ENCODE measurements at places on chromosomes 16 and 17.

DNA sequence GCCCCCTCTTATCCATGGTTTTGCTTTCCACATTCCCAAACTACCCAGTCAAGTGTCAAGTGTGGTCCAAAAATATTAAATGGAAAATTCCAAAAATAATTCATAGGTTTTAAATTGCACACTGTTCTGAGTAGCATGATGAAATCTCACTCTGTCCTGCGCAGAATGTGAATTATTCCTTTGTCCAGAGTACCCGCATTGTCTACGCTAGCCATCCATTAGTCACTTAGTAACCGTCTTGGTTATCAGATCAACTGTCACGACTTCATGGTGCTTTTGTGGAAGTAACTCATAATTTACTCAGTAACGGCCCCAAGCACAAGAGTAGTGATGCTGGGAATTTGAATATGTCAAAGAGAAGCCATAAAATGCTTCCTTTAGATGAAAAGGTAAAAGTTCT, 94.9 kb downstream of the SLC39A11 start:
- DNase-seq = no peak

GRCh38 chr17:42798011-42798382, 507 bp downstream of the COA3 start:
- no peak for DNase-seq

DNA sequence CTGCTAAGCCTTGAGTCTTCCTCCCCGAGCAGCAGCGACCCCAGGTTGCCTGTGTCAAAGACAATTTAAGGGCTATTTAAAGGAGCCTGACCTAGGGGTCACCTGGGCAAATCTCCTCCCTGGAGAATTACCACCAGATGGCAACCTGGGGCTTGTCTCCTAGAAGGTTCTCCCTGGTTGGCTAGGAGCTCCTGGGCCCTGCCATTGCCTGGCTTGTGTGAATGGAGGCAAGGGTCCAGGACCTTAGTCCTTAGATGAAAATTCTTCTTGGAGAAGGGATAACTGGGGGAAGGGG, 51.3 kb upstream of the TAC4 start:
- DNase-seq = no peak

DNA sequence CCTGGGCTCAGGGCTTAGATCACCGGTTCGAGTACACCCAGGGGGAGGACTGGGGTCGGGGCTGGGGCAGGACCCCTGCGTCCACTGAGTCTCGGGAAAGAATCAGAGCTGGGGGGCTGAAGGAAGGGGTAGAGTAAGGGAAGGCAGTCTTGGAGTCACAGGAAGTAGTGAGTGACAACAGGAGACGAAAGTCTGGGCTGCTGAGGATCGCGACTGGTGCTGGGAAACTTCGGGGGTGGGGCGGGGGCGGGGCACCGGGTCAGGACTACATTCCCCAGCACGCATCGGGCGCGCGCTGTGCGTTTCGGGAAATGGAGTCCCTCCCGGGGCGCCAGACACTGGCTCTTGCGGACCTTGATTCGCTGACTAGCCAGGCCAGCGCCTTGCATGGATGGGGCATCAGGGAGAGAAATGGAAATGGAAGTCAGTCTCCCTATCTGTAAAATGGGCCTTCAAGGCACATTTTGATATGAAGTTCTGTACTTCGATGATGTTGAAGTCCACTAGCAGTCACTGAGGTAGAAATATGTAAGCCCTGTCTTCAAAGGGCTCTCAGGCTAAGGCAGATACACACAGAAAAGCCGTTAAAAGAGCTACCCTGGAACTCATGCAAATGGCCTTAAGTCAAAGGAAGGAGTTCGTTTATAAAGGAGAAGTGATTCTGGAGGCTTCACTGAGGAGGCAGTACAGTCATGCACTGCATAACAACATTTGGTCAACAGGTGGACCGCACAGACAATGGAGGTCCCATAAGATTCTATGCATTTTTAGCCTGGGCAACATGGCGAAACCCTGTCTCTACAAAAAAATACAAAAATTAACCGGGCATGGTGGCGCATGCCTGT, 697 bp downstream of the CTF1 start:
- peak; percentile 76 for DNase-seq

GRCh38 chr17:75371981-75372380, 33.5 kb downstream of the GRB2 start:
- DNase-seq = peak; percentile 27

DNA sequence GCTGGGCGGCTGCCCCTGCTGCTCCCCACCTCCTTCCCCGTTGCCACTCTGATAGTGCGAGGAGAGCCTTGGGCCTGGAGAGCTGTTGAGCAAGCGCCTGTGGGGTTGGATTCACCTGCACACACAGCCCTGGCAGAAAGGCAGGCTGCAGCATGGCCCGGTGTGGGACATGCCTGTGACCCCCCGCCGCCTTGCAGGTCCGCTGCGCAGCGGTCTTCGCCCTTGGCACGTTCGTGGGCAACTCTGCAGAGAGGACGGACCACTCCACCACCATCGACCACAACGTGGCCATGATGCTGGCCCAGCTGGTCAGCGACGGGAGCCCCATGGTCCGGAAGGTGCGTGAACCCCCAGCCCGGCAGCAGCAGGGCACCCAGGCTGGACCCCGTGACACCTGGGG, 106.8 kb upstream of the CHMP6 start:
- DNase-seq = no peak

DNA sequence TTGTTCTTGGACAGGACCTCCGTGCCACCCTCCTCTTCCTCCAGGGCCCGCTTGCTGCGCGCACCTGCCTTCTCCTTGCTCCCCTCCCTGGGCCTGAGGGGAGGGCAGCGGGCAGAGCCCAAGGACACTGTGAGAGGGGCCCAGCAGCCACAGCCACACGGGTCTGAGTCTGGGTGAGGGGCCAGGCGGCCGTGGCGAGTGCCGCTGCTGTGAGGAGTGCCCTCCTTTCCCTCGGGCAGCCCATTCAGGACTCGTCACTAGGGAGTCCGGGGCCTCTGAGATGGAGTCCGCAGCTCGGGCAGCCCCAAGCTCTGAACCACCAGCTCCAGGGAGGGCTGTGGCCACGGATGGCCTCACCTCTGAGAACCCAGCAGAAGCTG, 5.6 kb downstream of the DUS1L start:
- no peak for DNase-seq

DNA sequence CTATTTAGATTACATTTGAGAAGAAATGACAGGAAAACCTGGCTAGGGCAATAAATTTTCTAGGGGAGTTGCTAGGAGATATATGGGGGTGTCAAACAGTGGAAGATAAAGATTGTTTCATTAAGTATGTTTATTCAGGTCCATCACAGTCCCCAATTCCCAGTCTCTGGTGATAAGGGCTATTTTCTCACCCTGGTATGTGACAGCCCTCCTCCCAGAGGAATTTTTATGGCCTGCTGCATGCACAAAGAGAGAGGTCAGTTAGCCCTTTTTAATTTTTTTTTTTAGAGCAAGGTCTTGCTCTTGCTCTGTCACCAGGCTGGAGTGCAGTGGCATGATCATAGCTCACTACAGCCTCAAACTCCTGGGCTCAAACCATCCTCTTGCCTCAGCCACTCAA, 53.6 kb upstream of the ATF7IP2 start:
- DNase-seq = no peak

DNA sequence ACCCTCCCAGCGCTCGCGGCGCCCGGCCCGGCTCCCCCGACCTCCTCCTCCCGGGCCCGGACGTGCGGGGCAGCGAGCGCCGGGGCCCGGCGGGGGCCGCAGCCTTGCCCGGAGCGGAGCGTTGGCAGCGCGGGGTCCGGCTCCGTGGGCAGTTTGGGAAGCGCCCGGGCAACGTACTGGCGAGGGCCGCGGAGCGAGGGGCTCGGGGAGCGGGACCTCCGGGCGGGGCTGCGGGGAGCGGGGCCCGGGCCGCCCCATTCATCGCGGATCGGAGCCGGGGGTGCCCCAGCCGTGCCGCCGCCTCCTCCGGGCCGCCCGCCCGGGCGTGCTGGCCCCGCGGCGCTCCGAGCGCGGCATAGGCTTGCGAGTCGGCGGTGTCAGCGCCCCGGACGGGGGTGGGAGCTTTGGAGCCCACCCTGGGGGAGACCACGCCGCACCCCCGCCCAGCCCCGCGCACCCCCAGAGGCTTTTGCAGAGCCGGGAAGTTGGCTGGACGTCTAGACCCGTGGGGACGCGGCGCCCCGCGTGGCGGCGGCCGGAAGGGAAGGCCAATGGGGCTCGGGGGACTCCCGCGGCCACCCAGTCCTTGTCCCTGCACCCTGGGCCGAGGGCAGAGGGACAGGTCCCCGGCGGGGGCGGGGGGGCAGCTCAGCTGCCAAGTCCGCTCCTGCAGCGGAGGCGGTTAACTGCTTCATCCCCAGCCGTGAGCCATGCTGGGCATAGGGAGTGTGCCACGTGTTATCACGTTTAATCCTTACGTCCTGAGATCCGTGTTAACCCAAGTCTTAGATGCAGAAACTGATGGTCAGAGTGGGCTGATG, 852 bp downstream of the ZNF469 start:
- DNase-seq = no peak

GRCh38 chr16:48999044-48999443, 282.6 kb downstream of the CBLN1 start:
- no peak for DNase-seq

- DNase-seq = no peak
These were observed 73.3 kb upstream of the DHX40 start for GRCh38 chr17:59492091-59492451.

DNA sequence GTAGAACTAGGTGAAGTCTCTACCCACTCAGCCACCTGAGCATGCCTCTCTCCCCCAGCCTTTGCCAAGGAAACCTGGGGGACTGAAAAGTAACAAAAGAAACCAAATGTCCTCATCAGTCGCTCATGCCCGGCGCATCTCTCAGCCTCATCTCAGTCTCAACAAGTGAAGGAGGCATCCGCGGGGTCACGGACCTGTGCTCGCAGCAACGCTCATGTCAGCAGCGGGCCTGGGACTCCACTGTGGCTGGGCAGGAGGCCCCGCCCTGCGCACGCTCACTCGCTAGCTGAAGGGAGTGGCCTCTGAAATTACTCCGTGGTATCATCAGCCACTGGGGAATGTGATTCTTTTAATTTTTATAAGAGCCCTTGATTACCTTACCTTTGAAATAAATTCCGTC, 31.3 kb downstream of the MAP1LC3B start:
- no peak for DNase-seq

- DNase-seq = peak; percentile 42
These were observed 9.4 kb downstream of the CETP start for GRCh38 chr16:56970934-56971767.

GRCh38 chr17:20922128-20922670, 120.6 kb downstream of the USP22 start:
- DNase-seq = no peak

- no peak for DNase-seq
These were observed 1.1 kb downstream of the KIF1C start for GRCh38 chr17:4998732-4999429.

GRCh38 chr17:57498443-57498842, 242.1 kb downstream of the MSI2 start:
- no peak for DNase-seq

GRCh38 chr16:59601452-59601851, 867.3 kb upstream of the GOT2 start:
- no peak for DNase-seq

DNA sequence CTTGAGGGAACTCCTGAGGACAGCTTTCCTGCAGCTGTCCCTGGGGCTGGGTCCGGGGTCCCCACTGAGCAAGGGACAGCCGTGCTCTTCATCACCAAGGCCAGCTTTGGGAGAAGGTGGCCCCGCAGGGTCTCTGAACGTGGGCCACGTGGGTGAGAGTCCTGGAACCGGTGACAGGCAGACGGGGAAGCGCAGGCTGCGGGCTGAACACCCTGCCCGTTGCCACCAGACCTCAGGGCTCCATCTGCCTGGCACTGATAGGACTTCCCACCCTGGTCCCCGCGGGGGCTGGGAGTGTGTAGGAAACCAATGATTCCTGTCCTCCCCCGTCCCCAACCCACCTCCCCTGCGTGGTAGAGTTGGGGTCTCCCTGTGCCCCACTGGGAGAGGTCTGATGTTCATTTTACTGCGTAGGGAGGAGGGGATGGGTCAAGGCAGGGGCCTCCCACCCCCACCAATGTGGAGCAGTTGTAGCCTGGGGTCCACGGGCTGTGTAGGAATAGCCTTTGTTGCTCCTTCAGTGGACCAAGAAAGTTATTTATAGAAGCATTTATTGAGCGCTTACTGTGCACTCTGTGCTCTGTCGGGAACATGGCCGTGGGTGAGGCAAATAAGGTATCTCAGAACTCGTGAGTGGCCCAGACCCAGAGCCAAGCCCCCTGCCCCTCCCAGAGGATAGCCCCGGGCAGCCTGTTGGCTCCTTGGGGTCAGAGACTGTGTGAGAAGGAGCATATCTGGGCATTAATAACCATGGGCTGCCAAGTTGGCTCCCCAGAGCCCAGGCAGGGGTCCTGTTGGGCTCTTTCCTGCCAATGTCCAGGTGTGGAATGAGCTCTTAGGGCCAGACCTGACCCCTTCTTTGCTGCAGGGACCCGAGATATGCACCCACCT, 1.3 kb downstream of the ADGRG1 start:
- DNase-seq = no peak

- DNase-seq = no peak
These were observed 237.2 kb downstream of the MRTFB start for GRCh38 chr16:14308368-14308723.

Measured in GM19239 (cell line).